ENCODE measurements at places on chromosomes 2 and 18. TPM values are rescaled to one million over a fixed set of nuclear protein-coding genes. Genes with fewer than 3 reads are reported as not detected.

The PNO1 gene
- polyA plus RNA-seq: 14.3 TPM

- no peak for DNase-seq
Observed at GRCh38 chr18:24662412-24662821, 202.0 kb downstream of the HRH4 start.

DNA sequence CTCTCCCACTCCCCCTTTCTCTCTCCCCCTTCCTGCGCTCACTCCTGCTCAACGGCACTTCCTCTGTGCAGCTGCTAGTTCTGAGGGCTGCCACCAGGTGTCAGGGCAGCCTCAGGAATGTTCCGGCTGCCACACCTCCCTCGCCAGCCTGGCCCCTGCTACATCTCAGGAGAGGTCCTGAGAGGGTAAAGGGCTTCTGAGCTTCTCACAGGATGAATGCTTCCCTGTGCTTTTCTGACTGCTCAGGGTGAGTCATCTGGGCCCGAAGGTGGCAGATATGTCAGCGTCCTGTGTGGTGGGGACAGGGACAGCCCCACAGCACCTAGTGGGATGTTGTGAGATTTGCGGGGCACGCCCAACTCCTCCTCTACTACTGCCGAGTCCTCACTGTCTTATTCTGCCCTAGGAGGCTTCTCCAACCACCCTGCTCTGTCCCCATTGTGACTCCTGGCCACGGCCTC lies 49.0 kb downstream of the PLEKHB2 start:
- DNase-seq: no peak

The MYO5B gene
- polyA plus RNA-seq: 29.9 TPM

GRCh38 chr2:231462729-231463465 lies 1.4 kb downstream of the NCL start:
- no peak for DNase-seq

DNA sequence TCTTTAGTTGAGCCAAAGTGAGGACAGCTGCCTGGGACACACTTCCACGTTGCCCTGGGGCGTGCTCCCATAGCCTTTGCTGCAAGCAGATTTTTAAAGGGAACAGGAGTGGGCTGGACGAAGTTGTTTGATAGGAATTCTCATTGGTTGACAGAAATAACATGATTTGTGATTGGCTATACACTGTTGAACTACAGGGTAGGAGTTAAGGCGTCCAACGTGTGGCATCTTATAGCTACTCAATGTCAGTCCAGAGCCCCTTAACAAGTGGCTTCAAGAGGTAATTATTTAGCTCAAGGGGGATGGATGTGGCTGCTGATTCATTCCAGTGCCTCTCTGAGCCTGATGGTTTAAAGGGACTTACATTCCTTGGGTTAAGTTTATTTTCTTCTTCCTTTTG lies 65.5 kb downstream of the ACAA2 start:
- DNase-seq: no peak

- no peak for DNase-seq
Observed at GRCh38 chr18:49708662-49709346, 104.5 kb downstream of the ACAA2 start.

The PSTPIP2 gene
- 10.2 TPM for polyA plus RNA-seq

- DNase-seq: no peak
Observed at GRCh38 chr2:145744541-145745386, 1224.8 kb upstream of the ZEB2 start.

The REG1B gene
- not detected for polyA plus RNA-seq

The TEX44 gene
- not detected for polyA plus RNA-seq

DNA sequence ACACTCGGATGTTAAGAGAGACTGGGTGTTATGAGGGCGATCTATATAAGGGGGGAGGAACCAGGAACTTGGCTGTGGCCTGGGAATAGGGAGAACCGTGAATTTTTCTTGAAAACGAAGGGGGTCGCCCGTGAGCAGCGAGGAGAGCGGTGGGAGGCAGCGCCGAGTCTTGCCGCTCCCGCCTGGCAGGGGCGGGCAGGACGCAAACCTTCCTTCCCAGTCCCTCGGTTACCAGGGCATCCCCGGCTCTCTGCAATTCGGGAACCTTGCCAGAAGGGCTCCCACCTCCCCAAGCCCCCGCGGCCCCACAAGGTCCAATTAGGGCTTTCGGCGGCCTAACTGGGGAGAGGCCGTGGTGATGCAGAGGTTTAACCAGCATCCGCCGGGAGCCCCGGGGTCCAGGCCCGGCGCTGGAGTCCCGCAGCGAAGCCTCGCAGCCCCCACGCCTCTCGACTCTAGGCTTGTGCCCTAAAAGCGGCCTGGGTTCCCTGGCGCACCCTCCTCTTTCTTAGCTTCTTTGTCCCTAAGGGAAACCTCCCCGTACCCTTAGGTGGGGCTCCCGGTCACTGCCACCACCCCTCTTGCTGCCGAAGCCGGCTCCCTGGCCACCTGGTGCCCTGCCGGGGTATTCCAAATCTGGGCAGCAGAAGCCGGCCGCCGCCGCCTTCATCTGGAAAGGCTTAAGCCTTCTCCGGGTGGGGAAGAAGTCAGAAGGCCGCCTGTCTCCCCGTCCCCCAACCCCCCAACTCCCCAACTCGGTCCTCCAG lies 680 bp upstream of the FHOD3 start:
- no peak for DNase-seq

The APOB gene
- 1.5 TPM for polyA plus RNA-seq

- DNase-seq: no peak
Observed at GRCh38 chr2:182980652-182981051, 57.6 kb downstream of the NCKAP1 start.

- DNase-seq: no peak
Observed at GRCh38 chr18:42275949-42276730, 321.1 kb downstream of the PIK3C3 start.

Data from right renal cortex interstitium (tissue), 3 donors.